Mammary microvascular endothelial cell (primary cell): ENCODE measurements at places on chromosomes 3 and 15. TPM values are rescaled to one million over a fixed set of nuclear protein-coding genes. Genes with fewer than 3 reads are reported as not detected.

Gene TRIM42
- total RNA-seq: not detected in 2 replicates

Gene SAMD7
- total RNA-seq: not detected in 2 replicates

Gene NMB
- 6.3 and 11.4 TPM in 2 replicates for total RNA-seq

Gene CHRNA3
- not detected in 2 replicates for total RNA-seq

Gene NR1I2
- under 0.01 and 0.05 TPM in 2 replicates for total RNA-seq
